ENCODE measurements at places on chromosomes 1 and 21.

- DNase-seq, result no peak
Measured at GRCh38 chr1:65844821-65845534, 52.3 kb downstream of the PDE4B start.

DNA sequence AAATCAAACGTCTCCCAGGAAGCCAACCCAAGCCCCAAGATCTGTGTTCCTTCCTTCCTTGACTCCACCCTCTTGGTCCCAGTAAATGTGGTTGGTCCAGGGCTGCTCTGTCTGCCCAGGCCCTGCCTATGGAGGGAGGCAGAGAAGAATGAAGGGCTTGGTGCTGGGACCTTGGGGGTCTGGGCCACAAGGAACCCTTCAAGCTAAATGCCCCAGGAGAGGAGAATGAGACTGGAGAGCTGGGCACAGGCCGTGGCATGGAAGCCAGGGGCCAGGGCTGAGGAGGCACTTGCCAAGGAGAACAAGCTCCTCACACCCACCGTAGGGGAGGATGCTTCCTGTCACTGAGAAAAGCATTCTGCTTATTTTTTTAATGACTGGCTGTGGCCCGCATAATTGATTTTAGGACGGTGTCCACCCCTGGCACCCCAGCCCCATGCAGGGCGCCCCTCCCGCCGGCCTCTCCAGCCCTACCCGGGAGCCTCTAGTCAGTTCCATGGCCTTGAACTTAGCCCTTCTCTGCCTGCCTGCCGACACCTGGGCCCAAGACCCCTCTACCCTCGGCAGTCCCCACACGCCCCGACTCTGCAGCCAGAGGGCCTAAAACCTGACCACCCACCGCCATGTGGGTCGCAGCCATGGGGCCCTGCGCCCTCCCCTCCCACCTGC is 889 bp downstream of the CLEC20A start:
- no peak for DNase-seq

DNA sequence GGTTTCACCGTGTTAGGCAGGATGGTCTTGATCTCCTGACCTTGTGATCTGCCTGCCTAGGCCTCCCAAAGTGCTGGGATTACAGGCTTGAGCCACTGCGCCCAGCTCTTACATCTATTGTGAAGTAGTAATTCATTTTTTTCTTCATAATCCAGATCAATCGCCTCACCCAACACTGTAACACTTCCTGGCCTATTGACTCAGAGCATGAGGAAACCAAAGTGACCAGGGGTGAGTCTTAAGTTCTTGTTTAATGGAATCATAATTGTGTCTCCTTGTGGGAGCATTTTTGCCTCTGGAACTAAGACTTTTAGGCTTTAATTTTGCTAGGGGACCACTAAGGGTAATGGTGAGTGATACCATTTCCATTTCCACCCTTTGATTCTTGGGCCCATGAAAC is 27.4 kb downstream of the TNFSF18 start:
- DNase-seq, result no peak

GRCh38 chr1:32005522-32005921 is 8.1 kb upstream of the KHDRBS1 start:
- no peak for DNase-seq

- DNase-seq, result no peak
Measured at GRCh38 chr21:35400233-35400939, 351.3 kb upstream of the RUNX1 start.

DNA sequence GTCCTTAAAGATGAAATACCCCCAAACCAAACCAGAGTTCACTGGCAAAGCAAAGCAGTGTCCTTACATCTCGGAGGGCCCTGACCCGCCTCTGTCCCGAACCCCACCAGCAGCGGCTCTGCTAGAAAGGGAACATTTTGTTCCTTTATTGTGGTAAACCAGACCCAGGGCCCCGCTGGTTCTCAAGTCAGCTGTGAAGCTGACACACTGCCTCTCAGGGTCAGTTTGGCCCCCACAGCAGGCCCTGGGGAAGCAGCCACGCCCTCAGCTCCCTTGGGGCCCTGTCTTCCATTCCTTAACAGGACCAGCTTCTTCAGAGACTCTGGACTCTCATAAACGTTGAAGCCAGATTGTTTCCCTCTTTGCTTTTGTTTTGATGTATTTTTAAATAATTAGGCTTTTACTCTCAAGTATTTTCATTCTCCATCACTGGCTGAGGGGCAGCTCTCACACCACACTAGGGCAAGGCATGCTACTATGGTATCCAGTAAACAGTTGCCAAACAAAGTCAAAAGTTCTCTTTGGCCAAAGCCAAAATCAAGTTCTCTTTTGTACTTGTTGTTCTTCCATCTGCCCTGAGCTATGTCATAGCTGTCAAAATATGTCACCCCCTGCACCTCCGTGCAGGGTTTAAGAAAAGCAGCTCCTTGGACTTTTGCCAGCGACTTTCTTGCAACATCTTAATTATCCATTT is 61.1 kb upstream of the ANGPTL1 start:
- no peak for DNase-seq

GRCh38 chr1:9649769-9650168 is 1.8 kb upstream of the PIK3CD start:
- DNase-seq, result no peak

DNA sequence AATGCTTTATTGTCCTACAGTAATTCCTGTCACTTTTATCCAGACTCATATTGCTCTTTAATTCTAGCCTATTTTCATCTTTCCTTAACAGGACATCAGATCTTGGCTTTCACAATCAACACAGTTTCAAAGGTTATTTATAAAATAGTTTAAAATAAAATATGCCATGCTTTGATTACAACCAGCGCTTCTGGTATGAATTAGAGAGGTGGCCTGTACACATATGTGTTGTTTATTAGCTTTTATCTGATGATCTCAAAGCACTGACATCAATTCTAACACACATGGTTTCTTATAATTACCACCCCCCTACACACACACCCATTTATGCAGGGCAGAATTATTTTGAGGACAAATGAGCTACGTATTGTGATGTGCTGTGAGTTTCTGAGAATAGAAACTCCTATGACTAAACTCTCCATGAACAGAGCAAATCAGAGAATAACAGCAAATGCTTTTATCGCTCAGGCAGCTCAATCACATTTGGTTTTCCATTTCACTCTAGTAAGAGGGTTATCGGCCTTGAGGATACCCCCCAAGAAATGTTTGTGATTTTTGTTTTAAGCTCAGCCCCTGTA is 18.0 kb downstream of the CD247 start:
- no peak for DNase-seq

DNA sequence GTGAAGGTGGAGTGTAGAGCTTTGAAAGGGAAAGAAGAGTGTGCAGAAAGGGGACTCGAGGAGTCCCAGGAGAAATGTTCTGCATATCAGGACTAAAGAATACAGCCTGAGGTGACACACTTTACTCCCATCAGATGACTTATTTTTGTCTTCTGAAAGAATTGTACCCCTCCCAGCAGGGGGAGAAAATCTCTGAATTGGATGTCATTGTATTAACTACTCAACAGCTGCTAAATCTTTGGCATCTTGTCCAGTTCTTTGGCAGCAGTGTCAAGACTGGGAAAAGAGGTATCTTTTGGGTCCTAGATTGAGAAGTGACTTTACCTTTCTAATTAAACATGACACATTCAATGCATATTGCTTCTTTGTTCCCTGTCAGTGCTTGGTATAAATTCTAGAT is 18.9 kb downstream of the UBE4B start:
- no peak for DNase-seq

DNA sequence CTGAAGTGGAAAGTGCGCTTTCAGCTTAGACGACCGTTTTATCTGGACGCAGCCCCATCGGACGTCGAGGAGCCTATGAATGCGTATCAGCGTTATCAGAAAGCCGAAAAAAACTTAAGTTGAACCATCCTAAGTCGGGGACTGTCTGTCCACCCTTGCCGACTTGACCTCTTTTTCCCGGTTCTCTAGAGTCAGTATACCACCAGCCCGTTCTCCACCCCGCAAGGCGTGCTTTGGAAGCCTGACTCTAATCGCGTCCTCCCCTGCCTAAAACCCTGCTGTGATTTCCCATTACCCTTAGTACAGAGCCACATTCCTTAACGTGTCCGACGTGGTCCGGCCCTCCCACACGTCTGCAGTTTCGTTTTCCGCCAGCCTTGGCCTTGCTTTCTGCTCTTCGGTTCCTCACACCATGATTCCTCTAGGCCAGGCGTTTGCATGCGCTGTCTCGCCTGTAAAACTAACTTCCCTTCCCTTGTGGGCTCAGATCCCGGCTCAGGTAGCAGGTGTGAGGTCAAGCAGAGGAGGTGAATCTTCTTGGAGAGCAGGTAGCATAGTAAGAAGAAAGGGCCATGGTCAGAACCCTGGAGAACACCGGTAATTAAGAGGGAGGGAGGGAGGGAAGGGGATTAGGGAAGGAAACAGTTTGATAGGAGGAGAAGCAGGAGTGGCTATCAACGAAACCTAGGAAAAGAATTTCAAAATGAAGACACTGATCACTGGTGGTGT is 865 bp downstream of the ADPRS start:
- no peak for DNase-seq

GRCh38 chr1:14970115-14970798 is 183.3 kb upstream of the TMEM51 start:
- no peak for DNase-seq

DNA sequence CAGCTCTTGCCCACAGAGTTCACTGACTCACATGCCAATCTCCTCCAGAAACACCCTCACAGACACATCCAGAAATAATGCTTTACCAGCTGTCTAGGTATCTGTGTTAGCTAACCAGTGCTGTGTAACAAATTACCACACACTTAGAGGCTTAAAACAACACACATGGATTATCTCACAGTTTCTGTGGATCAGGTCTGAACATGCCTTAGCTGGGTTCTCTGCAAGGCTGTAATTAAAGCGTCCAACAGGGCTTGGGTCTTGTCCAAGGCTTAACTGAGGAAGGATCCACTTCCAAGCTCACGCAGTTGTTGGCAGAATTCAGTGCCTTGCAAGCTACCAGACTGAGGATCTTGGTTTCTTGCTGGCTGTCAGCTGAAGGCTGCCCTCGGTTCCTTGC is 92.5 kb upstream of the RGS4 start:
- no peak for DNase-seq

DNA sequence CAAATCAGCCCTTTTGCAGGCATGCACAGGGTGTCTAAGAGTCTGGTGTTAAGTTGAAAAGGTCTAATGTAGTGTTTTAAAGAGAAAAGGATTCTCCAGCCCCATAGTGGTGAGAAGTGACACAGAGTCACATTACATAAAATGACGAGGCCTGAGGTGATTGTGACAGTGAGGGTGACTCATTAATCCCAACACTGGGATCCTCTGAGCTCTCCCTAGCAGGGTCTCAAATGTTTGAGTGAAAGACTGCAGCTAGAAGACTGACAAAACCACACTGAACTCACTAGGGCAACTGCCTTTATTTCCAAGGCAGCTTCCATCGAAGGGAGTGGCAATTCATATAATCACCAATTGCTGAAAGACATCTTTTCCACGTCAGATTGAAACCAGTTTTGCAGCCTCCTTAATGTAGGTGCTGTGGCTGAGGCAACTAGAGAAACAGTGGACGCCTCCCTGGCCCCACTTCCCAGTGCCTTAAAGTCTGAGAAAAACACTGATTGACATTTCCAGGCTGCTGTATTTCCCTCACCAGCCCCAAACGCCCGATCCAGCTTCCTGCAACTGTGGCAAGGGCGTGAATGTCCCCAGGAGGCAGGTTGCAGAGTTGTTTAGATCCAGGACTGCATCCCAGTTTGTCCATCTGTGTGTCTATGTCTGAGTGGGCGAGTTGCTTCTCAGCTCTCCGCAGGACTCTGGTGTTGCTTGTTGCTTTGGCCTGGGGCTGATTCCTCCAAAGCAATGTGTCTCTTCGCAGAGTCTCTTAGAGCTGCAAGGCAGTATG is 81.4 kb downstream of the RUNX1 start:
- no peak for DNase-seq

- DNase-seq, result no peak
Measured at GRCh38 chr1:31714442-31715086, 10.7 kb upstream of the COL16A1 start.

DNA sequence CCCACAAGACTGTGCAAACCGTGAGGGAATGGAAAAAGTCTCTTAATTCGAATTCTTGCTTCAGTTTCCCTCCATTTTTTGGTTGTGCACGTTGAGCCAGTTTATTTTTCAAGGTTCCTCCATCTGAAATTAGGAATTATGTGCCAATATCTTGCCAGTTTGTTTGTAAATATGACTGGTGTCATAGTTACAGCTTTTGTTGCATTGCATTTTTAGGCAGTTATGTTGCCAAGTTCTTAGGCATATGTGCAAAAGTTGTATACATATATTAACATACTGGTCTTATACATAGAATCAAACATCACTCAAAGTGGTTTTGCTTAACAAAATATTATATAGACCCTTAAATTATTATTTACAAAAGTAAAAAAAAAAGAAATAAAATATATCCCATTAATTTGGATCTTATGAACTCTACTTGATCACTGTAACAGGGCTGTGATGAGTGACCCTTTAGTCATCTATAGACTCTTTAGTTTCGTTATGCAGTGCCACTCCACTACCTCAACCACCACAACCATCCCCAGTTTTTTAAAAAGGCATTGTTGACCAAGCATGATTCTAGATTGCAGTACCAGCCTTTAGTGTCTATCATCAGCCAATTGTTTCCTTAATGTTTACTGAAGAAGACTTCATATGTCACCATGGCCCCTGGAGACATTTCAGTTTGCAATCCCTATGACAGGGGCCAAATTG is 20.9 kb upstream of the DYNLT5 start:
- no peak for DNase-seq

DNA sequence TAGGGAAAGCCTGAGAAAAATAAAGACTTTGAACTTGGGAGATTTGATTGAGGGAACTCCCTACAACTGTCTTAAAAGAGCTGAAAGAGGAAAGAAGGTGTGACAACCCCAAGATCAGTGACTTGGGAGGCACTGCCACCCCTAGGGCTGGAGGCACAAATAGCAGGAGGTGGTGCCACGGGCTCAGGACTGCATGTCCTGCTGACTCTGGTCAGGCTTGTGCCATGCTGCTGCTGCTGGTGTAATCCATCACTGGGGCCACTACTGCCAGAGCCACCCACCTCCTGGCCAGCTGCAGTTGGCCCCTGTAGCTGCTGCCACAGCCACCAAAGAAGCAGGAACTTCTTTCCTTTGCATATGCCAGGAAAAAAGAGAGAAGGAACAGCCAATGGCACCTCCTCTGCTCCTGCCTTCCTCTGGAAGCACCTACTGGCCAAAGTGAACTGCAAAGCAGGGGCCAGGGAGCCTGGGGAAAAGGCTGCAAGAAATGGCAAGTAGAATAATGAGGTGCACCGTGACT is 730.3 kb downstream of the PTPRU start:
- DNase-seq, result no peak

- no peak for DNase-seq
Measured at GRCh38 chr1:48164571-48164970, 57.9 kb upstream of the SLC5A9 start.

GRCh38 chr1:41509270-41509671 is 24.8 kb upstream of the EDN2 start:
- DNase-seq, result no peak

GRCh38 chr1:68230901-68231626 is 1.3 kb downstream of the WLS start:
- no peak for DNase-seq

- no peak for DNase-seq
Measured at GRCh38 chr21:18161841-18162240, 82.8 kb upstream of the CHODL start.

DNA sequence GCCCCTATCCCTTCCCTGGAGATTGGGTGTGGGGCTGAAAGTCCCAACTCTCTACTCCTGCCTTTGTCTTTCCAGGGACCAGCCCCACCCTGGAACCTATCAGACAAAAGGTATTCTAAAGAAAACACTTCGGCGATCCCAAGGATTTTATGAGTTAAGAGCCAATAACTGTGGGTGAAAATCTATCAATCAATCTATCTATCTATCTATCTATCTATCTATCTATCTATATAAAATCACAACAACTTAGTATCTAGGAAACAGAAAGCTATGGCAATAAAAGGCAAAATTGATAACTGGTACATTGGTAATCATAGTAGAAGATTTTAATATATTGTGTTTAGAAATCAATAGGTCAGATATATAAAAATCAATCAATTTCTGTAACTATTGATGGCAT is 22.9 kb downstream of the TRIM11 start:
- DNase-seq, result no peak

All from stimulated activated CD8-positive, alpha-beta memory T cell treated with anti-CD3 and anti-CD28 coated beads, Interleukin-7, amount 100 ng/mL, for 24 hours (primary cell).